ENCODE measurements at places on chromosomes 4 and X.

DNA sequence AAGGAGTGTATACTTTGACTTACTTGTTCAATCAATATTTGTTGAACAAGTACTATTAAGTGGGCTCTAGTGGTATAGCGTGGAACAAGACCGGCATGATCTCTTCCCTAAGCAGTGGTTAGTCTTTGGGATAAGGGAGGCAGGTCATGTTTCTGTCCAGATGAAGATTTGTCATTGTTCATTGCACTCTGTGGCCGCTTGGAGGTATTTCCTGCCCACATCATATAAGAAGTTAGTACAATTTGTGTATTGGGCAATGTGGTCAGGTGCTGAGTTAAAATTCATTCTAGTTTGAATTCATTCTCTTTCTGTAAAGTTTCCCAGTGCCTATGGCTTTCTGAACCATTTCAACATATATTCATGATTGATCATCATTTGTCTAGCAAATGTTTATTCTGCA is 101.1 kb upstream of the SHISA3 start:
- no peak for DNase-seq

DNA sequence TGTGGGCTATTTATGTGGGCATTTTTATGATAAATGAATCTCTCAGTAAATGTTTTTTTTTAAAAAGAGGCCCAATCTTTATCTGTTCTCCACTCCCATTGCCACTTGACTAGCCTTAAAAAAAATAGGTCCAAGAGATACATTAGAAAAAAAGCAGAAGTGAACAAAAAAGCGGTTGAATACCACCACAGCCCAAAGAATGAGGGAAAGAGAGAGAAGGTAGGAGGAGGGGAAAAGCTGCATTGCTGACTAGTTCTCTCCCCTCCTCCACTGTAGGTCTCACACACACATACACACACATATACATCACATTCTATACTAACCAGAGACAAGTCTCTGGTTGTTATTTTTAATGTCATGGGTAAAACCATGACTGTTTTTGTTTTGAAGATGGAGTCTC is 95.8 kb upstream of the IL13RA1 start:
- DNase-seq: no peak

DNA sequence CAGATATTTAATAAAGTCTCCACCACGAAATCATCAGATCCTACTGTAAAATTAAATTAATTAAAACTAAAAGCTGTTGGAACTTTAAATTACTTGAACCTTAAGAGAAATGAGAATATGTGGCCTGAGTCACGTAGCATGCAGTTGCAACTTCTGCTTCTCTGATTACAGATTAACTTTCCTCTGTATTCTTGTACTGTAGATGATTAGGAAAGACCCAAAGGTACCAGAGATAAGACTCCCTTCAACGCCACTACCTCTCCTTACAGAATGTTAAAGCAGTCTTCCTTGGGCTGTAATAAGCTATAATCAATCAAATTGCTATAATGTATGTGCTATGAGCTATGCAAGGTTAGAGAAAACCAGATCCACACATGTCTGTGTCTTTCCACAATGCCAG is 47.9 kb downstream of the FAM13A start:
- DNase-seq: no peak

DNA sequence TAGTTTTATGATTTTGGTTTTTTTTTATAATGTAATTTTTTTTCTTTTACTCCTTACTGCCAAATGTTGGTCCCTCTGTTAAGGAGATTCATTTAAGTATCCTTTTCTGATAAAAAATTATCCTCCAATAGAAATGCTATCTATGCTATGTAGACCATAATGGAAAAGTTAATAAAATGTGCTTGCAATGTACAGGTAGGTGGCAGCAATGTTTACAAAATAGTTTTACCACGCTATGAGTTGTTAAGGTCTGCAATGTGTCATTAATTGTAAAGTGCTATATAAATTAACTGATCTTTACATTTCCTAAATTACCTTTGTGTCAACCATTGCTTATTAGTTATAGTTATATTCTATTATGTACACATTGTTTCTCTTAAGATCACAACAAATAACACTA is 3.8 kb upstream of the CENPC start:
- DNase-seq: no peak

DNA sequence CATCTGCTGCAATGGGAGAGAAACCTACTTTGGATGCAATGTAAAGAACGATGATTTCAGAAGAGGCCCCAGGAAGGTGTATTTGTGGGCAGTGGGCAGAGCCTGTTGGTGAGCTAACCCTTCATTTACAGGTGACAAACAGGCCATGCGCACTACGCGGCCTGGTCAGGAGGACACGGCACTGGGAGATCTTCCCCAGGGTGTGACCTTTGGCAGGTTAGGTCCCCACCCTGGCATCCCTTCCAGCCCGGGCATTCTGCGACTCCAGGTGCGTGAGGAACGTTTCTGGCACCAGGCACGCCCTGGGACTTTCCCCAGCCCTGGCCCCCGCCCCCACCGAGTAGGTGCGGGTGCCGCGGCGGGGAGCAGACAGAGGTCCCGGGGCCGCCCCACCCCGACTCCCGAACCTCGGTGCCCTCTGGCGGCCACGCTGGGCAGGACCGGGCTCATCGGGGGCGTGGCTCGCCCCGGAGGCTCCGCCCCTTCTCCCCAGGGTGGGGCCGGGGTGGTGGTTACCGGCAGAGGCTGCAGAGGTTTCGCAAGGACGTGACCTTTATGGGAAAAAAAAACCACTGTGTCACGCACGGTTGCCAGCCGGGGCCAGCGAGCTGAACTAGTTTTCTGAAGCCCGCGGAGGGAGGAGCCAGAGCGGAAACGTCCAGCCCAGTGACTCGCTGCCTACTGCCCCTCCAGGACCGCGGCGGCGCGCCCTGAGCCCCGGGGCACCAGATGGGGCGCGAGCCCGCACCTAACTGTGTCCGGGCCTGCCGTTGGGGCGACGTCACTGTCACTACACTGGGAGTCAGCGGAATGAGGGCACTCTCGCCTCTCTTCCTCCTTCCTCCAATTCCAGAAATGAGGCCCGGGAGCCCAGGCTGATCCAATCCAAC is 5.0 kb upstream of the NYX start:
- peak; percentile 74 for DNase-seq

GRCh38 chrX:13232484-13232883 is 87.4 kb downstream of the ATXN3L start:
- no peak for DNase-seq

GRCh38 chr4:108834166-108834834 is 71.4 kb upstream of the ETNPPL start:
- no peak for DNase-seq

GRCh38 chrX:136619899-136620505 is 28.0 kb upstream of the CD40LG start:
- no peak for DNase-seq

DNA sequence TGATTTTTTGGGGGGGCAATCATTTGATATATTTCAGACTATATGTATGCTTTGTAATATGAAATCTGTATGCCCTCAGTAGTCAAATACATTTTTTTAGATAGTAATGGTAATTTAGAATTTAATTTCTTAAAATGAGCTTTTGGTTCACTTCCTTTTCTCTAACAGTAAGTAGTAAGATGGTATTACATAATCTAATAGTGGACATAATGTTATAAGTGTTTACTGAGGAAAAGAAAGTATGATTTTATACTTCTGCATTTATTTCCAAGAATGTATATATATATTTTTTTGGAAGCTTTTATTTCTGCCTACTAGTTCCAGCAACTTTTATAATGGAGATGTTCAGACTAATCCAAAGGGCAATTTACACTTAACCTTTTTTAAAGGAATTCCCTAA is 1450.7 kb upstream of the TENM3 start:
- no peak for DNase-seq

DNA sequence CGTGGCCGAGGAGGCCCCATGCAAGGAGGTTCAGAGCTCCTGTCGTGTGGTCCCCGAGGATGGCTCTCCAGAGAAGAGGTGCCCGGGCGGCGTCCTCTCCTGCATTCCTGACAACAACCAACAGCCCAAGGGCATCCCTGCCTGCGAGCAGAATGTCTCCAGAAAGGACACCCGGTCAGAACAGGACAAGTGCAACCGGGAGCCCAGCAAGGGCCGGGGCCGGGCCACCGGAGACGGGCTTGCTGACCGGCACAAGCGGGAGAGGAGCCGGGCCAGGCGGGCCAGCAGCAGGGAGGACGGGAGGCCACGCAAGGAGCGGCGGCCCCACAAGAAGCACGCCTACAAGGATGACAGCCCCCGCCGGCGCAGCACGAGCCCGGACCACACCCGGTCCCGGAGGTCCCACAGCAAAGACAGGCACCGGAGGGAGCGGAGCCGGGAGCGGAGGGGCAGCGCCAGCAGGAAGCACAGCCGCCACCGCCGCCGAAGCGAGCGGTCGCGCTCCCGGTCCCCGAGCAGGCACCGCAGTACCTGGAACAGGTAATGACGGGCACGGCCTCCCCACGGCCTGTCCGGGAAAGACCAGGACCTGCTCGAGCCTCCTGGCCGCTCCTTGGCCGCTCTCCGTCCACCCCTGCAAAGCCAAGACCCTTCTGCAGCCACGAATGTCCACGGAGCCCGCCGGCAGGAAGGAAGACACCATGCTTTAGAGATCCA is 9.8 kb downstream of the AKAP17A start:
- no peak for DNase-seq

DNA sequence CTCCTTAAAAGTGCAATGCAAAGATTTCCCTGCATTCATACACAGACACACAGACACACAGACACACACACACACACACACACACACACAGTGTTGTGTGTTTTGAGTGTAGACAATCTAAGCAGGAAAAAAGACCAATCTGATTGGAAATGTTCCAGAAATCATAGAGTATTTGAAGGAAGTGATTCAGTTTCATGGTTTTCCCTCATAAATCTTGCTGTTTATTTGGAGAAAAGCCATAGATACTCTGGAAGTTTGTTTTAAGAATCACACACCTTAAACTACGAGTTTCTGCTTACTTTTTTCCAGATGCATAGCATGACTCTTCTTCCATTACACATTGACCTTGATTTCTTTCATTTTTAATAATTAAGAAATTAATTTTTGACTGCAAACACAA is 298.5 kb upstream of the BMP3 start:
- no peak for DNase-seq

GRCh38 chr4:76256032-76256431 is 4.5 kb downstream of the FAM47E start:
- no peak for DNase-seq

DNA sequence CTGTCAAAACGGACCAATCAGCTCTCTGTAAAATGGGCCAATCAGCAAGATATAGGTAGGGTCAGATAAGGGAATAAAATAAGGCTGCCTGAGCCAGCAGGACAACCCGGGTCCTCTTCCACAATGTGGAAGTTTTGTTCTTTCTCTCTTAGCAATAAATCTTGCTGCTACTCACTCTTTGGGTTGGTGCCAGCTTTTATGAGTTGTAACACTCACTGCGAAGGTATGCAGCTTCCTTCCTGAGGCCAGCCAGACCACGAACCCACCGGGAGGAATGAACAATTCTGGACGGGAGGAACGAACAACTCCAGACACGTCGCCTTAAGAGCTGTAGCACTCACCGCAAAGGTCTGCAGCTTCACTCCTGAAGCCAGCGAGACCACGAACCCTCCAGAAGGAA is 287.8 kb downstream of the RAPGEF2 start:
- DNase-seq: no peak

DNA sequence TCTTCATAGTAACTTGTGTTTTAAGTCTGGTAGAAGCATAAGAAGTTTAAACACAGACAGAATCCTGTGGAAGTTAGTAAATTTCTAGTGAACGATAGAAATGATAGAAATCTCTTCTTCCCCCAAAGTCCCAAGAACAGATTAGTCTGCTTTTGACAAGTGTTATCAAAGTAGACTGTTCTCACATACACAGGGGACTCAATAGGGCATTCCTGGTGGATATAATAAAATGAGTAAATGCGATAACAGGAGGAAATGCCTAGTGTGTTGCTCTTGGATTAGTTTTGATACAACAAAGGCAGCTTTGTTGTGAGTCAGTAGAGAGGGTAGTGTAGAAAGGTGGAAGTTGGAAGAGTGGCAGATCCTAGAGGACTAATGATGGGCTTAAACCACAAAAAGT is 43.5 kb downstream of the CLCN3 start:
- no peak for DNase-seq

DNA sequence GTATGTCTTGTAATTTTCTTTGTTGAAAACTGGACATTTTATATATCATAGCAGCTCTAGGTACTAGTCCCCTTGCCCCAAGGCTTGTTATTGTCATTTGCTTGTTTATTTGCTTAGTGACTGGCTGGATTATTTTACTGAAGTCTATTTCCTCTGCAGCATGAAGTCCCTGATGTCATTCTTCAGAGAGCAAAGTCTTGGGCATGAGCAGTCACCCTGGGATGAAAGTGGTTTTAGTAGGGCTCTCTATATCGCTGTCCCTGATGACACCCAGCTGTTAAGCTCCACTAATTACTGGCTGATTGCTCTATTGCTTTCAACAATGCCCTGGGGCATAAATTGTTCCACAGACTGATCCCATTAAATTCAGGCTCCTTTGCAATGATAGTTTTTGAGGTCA is 113.5 kb upstream of the USP9X start:
- no peak for DNase-seq

GRCh38 chr4:121011780-121012340 is 60.5 kb downstream of the NDNF start:
- no peak for DNase-seq

DNA sequence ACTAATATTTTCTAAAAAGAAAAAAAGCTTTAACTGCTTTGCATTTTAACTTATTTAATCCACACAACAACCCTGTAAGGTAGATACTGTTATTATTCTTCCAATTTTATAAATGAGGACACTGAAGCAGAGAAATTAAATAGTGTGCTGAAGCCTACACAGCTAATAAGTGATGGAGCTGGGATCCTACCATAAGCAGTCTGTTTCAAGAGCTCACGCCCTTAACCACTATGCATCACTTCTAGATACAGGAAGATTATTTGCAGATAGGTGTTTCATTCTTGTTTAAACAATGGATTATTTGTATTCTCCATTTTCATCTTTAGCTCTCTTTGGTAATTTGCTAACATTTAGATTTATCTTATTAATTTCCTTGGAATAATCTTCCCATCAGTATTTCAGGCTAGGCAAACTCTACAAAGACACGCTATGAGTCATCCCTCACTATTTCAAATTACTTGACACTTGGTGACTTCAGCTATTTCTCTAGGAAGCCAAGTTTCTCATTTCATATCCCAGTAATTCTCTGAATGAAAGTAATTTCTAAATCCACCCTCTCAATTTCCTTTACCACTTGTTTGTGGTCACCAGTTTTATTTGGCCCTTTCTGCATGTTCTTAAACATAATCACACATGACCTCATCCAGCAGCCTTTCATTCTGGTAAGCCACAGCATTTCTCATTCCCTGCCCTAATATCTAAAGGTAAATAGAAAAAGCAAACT is 67.3 kb downstream of the ASB9 start:
- DNase-seq: no peak

DNA sequence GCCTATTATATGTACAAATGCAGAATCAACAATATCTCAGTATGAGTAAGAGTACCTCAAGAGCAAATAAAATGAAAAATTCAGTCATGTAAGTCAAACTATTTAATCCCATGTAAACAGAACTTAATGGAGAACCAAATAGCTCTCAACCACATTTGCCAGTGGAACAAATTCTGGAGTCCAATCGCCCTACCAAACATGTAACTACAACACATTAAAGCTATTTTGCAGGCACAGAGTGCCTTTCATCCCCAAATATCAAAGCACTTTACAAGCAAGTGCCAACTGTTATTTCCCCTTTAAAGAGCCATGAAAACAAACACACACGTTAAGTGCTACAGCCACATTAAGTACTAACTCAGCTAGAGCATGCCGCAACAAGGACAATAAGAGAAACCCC is 51.3 kb downstream of the PCDH19 start:
- DNase-seq: no peak

- DNase-seq: no peak
Measured at GRCh38 chrX:39886282-39886681, 211.5 kb downstream of the BCOR start.

- no peak for DNase-seq
Measured at GRCh38 chr4:6625256-6625655, 15.2 kb upstream of the MRFAP1 start.
